Pericardium fibroblast (primary cell): ENCODE measurements at places on chromosomes 2 and 18. TPM values are rescaled to one million over a fixed set of nuclear protein-coding genes. Genes with fewer than 3 reads are reported as not detected.

INPP4A gene
- total RNA-seq = 9.9 and 10.5 TPM in 2 replicates

AGXT gene
- not detected in 2 replicates for total RNA-seq

GPR45 gene
- total RNA-seq = not detected in 2 replicates

ACVR1C gene
- 0.09 TPM in 1 of 2 replicates, not detected in the other for total RNA-seq

STRN gene
- total RNA-seq = 7.9 and 12.0 TPM in 2 replicates

HOXD3 gene
- 0.09 and 0.82 TPM in 2 replicates for total RNA-seq

FKBP7 gene
- total RNA-seq = 43.9 and 61.1 TPM in 2 replicates

DUSP11 gene
- 18.9 and 28.8 TPM in 2 replicates for total RNA-seq

COX7A2L gene
- 157 and 244 TPM in 2 replicates for total RNA-seq

CROCC2 gene
- total RNA-seq = not detected in 2 replicates

BCL11A gene
- 0.12 and 1.3 TPM in 2 replicates for total RNA-seq

G6PC2 gene
- not detected in 2 replicates for total RNA-seq

IFIH1 gene
- total RNA-seq = 1.5 and 3.5 TPM in 2 replicates
